ENCODE measurements at places on chromosomes 13 and 19.

GRCh38 chr19:7863971-7864689 lies 10.1 kb downstream of the PRR36 start:
- peaks cover 26% of the 10 kb centered on the region for H3K27me3 ChIP-seq
- peaks cover 15% of the 10 kb centered on the region for H3K4me1 ChIP-seq
- no peak overlapping the region for H3K4me3 ChIP-seq
- H3K36me3 ChIP-seq, result no peaks in the 10 kb centered on the region
- H3K27ac ChIP-seq, result no peak overlapping the region

DNA sequence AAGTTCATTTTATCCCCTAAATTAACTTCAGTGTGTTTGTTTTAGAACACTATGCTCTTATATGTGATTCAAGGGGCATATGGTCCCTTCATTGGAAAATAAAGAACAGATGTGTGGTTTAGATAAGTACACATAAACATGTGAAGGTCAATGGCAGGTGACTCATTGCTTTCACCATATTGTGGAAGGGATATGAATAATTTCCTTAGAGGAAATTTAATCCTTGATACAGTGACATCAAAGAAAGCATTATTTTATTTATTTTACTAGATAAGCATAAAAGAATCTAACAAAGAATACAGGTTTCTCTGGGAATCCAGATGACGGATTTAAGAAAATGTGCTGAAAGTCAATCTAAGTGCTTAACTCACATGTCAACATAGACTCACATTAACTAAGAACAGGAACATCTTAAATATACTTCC lies 373.5 kb downstream of the KCTD12 start:
- no peak overlapping the region for H3K27ac ChIP-seq
- no peak for DNase-seq

- H3K27ac ChIP-seq, result no peak overlapping the region
- no peaks in the 10 kb centered on the region for H3K36me3 ChIP-seq
- H3K4me3 ChIP-seq, result no peak overlapping the region
- no peaks in the 10 kb centered on the region for H3K27me3 ChIP-seq
- peaks cover 5% of the 10 kb centered on the region for H3K4me1 ChIP-seq
Measured at GRCh38 chr13:109481040-109481439, 305.3 kb downstream of the IRS2 start.

DNA sequence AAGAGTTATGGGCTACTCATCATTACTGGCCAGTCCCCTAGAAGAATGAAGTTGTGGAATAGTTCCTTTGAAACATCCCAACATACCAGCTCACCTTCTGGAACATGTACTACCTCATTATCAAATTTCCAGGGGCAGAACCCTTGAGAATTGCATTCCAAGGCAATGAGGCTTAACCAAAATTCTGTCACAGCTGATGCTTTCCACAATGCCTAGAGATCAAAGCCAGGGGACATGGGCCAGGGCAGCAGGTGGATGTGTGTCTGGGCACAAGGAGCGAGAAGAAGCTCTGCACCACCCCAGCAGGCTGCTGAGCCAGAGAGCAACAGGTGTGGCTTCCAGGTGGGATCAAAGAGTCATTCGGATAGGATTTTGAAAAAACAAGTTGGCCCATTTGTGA lies 362.1 kb downstream of the EFNB2 start:
- no peaks in the 10 kb centered on the region for H3K4me1 ChIP-seq
- no peaks in the 10 kb centered on the region for H3K36me3 ChIP-seq
- no peak overlapping the region for H3K4me3 ChIP-seq

- H3K27me3 ChIP-seq, result no peaks in the 10 kb centered on the region
- no peaks in the 10 kb centered on the region for H3K4me1 ChIP-seq
- H3K36me3 ChIP-seq, result peaks cover 31% of the 10 kb centered on the region
- DNase-seq, result no peak
- no peak overlapping the region for H3K4me3 ChIP-seq
Measured at GRCh38 chr19:19296953-19297689, 23.2 kb downstream of the SUGP1 start.

GRCh38 chr13:22432690-22433089 lies 748.1 kb upstream of the SGCG start:
- no peaks in the 10 kb centered on the region for H3K36me3 ChIP-seq
- no peaks in the 10 kb centered on the region for H3K4me1 ChIP-seq
- H3K27ac ChIP-seq, result no peak overlapping the region
- H3K27me3 ChIP-seq, result no peaks in the 10 kb centered on the region

- peak overlapping the region; percentile 81 for H3K4me3 ChIP-seq
- H3K36me3 ChIP-seq, result peaks cover 2% of the 10 kb centered on the region
- no peak for DNase-seq
- H3K27me3 ChIP-seq, result no peaks in the 10 kb centered on the region
- peaks cover 22% of the 10 kb centered on the region for H3K4me1 ChIP-seq
Measured at GRCh38 chr19:18321734-18322102, 1.2 kb downstream of the LSM4 start.

- H3K27me3 ChIP-seq, result no peaks in the 10 kb centered on the region
- H3K27ac ChIP-seq, result no peak overlapping the region
- no peak for DNase-seq
- H3K36me3 ChIP-seq, result peaks cover 21% of the 10 kb centered on the region
- peaks cover 16% of the 10 kb centered on the region for H3K4me1 ChIP-seq
Measured at GRCh38 chr13:77728265-77729125, 31.0 kb downstream of the SLAIN1 start.

DNA sequence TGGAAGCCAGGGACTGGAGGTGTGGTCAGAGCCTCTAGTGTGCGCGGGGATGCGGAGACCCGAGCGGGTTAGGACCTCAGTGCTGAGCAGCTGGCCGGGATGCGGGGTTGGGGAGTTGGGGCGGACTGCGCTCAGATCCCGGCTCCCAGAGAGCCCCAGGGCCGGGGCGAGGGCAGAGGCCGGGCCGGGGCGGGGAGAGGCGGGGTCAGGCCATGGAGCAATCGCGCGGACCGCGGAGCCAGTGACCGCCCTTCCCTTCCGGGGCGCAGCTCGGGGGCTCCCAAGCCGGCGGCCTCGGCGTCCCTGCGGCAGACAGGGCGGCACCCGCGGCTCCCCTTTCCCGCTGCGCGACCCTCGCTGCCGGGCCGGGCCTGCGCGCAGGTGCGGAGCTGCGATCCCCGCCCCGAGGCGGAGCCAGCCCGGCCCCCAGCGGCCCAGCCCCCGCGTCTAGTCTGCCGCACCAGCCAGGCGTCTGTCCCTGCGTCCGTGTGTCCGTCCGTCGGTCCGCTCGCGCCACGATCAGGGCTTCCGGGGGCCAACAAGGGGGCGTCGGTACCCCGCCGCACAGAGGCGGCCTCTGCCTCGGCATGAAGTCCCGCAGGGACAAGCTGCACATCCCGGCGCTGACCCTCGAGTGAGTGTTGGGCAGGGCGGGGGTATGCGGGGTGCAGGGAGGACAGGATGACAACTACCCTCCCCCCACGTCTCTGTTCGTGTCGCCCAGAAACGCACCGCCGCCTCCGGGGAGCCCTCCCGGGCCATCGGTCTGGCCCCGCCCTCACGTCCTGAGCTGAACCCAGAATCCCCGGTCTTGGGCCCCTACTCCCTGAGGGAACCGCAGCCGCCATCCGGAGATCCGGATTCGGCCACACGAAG lies 12.4 kb downstream of the MAST3 start:
- peak overlapping the region; percentile 74 for H3K4me3 ChIP-seq
- H3K36me3 ChIP-seq, result peaks cover 14% of the 10 kb centered on the region
- H3K27ac ChIP-seq, result peak overlapping the region; percentile 39
- DNase-seq, result no peak
- no peaks in the 10 kb centered on the region for H3K27me3 ChIP-seq

- H3K27ac ChIP-seq, result no peak overlapping the region
- H3K27me3 ChIP-seq, result no peaks in the 10 kb centered on the region
- H3K36me3 ChIP-seq, result peaks cover 14% of the 10 kb centered on the region
- peaks cover 7% of the 10 kb centered on the region for H3K4me1 ChIP-seq
Measured at GRCh38 chr13:27658546-27658945, 36.9 kb downstream of the POLR1D start.

DNA sequence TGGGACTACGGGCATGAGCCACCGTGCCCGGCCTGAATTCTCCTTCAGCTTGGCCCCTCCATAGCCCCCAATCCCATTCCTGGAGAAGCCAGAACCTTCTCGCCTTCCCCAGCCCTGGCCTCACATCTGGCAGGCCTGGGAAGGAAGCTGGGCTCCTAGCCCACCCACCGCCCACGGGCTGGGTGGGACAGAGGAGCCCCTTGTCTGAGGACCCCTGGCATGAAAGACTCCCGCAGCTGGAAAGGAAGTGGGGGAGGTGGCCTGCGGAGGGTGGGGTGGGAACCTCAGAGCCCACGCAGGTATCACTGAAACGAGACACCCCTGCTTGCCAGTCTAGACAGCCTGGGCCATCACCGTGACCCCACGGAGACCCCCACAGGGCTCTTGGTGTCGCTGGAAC lies 7.7 kb upstream of the NANOS3 start:
- DNase-seq, result no peak
- H3K4me3 ChIP-seq, result no peak overlapping the region
- H3K27ac ChIP-seq, result no peak overlapping the region
- H3K36me3 ChIP-seq, result no peaks in the 10 kb centered on the region
- peaks cover 38% of the 10 kb centered on the region for H3K27me3 ChIP-seq

GRCh38 chr13:85266331-85266730 lies 532.9 kb downstream of the SLITRK6 start:
- no peaks in the 10 kb centered on the region for H3K27me3 ChIP-seq
- DNase-seq, result no peak
- H3K27ac ChIP-seq, result no peak overlapping the region
- H3K36me3 ChIP-seq, result no peaks in the 10 kb centered on the region
- no peaks in the 10 kb centered on the region for H3K4me1 ChIP-seq

GRCh38 chr13:98466634-98467236 lies 110.2 kb downstream of the STK24 start:
- peaks cover 23% of the 10 kb centered on the region for H3K36me3 ChIP-seq
- no peak overlapping the region for H3K27ac ChIP-seq
- H3K27me3 ChIP-seq, result no peaks in the 10 kb centered on the region
- peaks cover 7% of the 10 kb centered on the region for H3K4me1 ChIP-seq

DNA sequence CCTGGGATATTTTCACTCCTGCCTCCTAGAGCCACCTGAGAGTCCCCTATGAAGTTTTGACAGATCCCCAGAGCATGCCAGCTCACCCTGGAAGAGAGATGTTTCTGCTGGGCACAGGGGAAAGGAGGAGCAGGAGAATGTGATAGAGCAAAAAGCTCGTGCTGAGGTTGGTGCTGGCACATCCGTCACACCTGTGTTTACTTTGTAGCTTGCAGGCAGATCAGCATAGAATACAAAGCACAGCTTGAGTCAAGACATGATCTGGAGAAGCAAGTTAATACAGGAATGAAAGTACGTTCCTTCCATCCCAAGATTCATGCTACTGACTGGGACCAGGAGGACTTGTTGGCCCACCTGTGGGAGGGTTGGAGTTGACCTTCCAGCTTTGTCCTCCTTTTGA lies 46.1 kb downstream of the HSPH1 start:
- H3K4me3 ChIP-seq, result no peak overlapping the region
- no peak overlapping the region for H3K27ac ChIP-seq
- H3K4me1 ChIP-seq, result peaks cover 3% of the 10 kb centered on the region
- DNase-seq, result no peak

DNA sequence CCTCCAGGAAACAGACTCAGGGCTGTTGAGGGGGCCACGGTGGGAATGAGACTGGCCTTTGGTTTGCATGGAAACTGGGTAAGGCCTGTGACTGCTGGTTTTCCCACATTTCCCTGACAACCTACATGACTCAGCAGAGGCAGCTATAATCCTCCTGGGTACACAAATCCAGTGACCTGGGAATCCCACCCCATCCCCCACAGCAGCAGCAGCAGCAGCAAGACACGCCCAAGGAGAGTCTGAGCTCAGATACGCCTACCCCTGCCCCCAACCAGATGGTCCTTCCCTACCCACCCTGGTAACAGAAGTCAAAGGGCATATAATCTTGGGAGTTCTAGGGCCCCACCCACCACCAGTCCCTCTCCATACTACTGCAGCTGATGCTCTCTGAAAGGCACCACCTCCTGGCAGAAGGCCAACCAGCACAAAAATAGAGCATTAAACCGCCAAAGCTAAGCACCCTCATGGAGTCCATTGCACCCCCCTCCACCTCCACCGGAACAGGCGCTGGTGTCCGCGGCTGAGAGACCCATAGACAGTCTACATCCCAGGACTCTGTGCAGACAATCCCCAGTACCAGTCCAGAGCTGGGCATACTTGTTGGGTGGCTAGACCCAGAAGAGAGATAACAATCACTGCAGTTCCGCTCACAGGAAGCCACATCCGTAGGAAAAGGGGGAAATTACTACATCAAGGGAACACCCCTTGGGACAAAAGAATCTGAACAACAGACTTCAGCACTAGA lies 237.2 kb upstream of the SPRY2 start:
- no peaks in the 10 kb centered on the region for H3K36me3 ChIP-seq
- no peak for DNase-seq
- H3K4me1 ChIP-seq, result no peaks in the 10 kb centered on the region
- no peaks in the 10 kb centered on the region for H3K27me3 ChIP-seq

GRCh38 chr13:57314897-57315520 lies 148.0 kb downstream of the PRR20E start:
- H3K27me3 ChIP-seq, result no peaks in the 10 kb centered on the region
- no peaks in the 10 kb centered on the region for H3K36me3 ChIP-seq
- no peak overlapping the region for H3K4me3 ChIP-seq
- H3K27ac ChIP-seq, result no peak overlapping the region
- H3K4me1 ChIP-seq, result no peaks in the 10 kb centered on the region

DNA sequence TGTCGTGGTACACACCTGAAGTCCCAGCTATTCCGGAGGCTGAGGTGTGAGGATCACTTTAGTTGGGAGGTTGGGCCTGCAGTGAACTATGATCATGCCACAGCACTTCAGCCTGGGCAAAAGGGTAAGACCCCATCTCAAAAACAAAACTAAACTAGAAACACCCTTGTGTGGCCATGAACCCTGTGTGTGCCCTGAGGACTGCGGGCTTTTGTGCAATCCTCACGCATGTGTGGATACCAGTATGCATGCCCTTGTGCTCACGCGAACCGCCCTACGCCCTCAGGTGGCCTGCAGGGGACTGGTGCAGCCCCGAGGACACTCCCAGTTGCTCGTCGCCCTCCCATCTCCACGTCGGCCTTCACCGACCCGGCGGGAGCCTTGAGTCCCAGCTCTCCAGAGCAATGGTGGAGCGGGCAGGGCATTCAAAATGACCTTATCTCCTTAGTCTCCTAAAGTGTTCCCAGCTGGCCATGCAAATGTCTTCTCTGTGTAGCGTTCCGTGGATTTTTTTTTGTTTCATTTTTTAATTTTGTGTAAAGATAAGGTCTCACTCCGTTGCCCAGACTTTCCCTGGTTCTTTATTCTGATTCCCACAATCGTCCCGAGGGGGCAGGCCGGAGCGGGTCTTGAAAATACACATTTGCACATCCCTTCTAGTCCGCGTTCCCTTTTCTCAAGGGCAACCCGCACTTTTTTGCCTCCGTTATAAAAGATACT lies 868 bp upstream of the EGLN2 start:
- H3K4me3 ChIP-seq, result peak overlapping the region; percentile 93
- peak; percentile 68 for DNase-seq
- peaks cover 45% of the 10 kb centered on the region for H3K4me1 ChIP-seq
- H3K27me3 ChIP-seq, result no peaks in the 10 kb centered on the region
- peak overlapping the region; percentile 94 for H3K27ac ChIP-seq
- H3K36me3 ChIP-seq, result peaks cover 15% of the 10 kb centered on the region

DNA sequence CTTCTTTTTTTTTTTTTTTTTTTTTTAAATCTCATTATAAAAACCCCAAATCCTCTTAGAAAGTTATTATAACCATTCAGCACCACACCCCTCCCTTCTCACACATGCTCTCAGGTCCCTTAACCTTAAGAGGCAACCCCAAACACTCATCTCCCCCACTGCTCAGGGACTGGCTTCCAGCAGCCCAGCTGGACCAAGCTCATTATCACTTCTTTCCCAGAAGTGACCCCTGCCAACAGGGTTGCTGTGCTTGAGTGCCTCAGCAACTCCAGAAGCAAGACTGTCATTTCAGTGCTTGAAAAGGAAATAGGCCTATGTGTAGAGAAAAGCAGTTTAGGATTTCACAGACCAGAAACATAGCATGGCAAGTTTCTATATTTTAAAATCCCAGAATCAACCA lies 84.3 kb downstream of the SLAIN1 start:
- no peaks in the 10 kb centered on the region for H3K4me1 ChIP-seq
- no peak for DNase-seq
- no peaks in the 10 kb centered on the region for H3K36me3 ChIP-seq
- H3K27ac ChIP-seq, result no peak overlapping the region
- no peak overlapping the region for H3K4me3 ChIP-seq
